ENCODE measurements at places on chromosomes 16 and 17.
A peak's percentile ranks its signal among the peaks of the same experiment; 100 is the strongest.

GRCh38 chr16:47507701-47508100, 46.6 kb downstream of the PHKB start:
- no peak for DNase-seq

GRCh38 chr17:55717898-55718735, 4.5 kb downstream of the TMEM100 start:
- peak; percentile 76 for DNase-seq

GRCh38 chr16:11610580-11610979, 23.9 kb upstream of the LITAF start:
- DNase-seq = no peak

DNA sequence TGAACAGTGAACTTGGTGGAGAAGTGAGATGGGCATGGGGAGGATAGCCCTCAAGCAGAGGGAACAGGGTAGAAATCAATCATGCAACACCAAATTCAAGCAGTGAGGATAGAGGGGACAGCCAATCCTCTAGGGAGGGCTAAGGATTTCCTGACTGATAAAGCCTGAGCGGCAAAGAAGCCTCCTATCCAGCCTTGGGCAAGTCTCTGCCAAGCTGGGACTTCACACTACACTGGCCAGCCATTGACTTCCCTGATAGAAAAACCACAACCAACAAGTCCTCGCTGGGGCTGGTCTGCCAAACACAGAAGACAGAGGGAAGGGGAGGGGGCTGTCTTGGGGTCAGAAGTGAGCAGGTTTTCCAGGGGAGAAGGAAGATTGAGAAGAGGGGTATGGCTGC, 2.5 kb upstream of the FBXL19 start:
- no peak for DNase-seq

- DNase-seq = no peak
Observed at GRCh38 chr16:87206646-87207451, 110.3 kb downstream of the C16orf95 start.
